ENCODE measurements at places on chromosomes 7 and 10.

DNA sequence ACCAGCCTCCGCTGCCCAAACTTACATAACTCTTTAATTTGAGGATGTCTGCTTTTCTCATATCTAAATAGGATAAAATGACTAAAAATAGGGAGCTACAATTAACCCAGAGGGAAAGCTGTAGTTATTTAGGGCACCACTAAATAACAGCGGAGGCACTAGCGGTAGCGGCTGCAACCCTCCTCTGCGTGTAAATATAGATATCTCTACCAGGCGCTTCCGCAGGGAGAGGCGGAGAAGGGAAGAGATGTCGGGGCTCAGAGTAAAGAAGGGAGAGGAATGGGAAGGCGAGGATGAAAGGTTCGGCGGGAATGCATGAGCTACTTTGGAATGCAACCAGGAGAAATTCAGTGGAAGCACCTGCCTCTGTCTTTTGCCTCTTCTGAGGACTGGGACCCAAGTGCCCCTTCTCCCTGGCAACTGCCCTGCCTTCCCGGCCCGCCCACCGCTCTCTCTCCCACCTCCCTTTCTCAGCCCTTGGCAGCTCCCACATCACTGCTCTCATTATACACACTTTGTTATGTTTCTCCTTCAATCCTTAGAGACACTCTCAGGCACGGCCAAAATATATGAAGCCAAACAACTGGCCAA is 698.3 kb downstream of the PARD3 start:
- no peak for DNase-seq

DNA sequence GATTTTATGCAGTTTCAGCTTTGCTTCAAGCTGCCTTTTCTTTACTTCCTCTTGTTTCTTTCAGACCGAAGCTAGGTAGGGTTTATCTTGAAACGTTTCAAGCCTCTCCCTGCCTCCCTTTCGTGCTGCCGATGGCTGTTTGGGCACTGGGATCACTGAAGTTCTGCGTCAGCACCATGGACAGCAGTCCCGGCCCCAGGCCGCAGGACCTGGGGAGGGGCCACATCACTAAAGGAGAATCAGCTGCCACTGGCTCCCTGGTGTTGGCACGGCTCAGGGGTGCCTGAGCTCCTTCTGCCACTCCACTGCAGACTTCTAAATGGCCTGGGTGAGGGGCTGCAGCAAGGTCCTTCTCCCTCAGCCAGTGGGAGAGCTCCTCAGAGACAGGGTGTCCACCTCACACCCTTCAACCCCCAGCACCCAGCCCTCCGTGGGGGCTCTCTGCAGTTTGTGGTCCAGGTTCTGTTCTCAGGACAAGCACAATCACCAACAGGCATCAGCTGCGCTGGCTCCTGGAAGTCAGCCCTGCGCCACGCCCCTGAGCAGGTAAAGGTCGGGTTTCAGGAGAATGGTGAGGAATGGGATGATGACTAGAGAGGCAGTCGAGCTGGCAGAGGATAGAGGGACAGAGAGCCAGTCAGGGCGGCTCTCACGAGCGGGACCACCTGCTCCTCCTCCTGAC is 387.2 kb downstream of the TCERG1L start:
- peak; percentile 52 for DNase-seq

- DNase-seq = no peak
These were observed 18.3 kb upstream of the RALA start for GRCh38 chr7:39605087-39605486.

DNA sequence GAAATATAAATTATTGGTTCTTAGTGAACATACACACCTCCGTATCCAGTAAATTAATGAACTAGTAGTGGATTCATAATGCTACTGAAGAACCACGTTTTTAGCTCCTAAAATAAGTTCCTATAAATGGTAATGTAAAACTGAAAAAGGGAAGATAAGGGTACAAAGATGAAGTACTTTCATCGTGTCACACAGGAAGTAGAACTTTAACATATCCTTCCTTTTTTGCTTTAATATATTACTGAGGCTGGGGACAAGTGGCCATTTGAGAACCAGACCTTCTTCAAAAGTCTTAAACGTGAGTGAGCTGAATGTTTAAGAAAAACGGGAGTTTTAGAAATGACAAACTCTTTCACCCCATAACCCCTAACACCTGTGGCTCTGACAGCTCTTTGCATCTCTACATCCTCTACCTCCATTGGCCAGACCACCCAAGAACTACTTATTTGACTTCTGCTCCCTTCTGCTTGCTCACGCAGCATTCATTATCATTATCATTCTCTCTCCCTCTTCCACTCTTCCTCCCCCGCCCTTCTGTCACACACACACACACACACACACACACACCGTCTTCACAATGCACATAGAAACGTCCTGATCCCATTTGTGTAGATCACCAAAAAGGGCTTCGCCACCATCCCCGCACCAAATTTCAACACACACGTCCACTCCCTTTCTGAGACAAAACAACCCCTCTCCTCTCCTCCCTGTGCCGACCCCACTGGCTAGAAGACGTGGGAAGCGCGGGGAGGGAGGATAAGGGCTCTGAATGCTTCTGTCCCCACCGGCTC is 677 bp downstream of the SKAP2 start:
- no peak for DNase-seq

GRCh38 chr10:11794566-11794965 is 28.6 kb upstream of the PROSER2 start:
- DNase-seq = no peak

- DNase-seq = no peak
These were observed 42.7 kb downstream of the PAXIP1 start for GRCh38 chr7:154960063-154960790.

DNA sequence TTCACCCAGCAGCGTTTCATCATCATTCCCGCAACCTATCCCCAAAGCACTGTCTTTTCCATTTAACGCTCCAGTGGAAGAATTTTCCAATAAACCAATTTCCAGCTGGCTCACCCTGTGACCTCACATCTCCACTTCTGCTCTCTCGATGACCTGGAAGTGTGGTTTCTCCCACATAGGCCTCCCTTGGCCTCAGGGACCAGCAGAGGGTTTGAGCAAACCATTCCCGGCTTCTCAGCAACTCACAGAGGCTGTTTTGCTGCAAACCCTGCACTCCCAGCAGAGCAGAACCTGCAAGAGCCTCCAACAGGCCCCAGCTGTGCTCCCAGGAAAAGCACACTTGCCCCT is 523.0 kb upstream of the FOXK1 start:
- no peak for DNase-seq

DNA sequence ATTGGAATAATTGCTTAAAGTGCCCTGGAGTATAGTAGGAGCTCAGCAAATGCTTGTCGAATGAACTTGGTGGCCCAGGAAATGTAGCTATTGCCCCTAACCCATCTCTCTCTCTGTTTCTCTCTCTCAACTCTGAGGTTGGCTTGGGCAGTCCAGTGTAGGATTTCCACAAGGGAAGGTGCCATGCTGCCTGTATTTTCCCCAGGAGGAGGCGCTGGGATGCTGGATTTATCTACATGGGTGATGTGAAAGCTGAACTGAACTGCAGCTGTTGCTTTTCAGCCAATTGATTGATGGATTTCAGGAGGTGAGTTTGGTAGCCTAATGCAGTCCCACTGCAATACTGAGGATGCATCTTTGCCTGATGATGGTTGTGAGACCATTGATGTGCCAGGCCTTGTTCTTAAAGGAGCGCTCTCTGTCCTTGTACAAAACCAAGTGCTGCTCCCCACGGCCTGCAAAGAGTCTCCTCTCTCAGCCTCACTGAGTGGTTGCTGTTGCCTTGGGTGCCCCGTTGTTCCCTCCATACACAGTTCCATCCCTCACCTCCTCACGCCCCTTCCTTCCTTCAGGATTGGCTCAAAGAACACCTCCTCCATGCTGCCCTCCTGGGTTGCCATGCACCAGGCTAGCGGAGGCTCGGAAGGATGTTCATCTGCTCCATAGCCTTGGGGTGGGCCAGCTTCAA is 200.6 kb downstream of the GLRX3 start:
- no peak for DNase-seq

DNA sequence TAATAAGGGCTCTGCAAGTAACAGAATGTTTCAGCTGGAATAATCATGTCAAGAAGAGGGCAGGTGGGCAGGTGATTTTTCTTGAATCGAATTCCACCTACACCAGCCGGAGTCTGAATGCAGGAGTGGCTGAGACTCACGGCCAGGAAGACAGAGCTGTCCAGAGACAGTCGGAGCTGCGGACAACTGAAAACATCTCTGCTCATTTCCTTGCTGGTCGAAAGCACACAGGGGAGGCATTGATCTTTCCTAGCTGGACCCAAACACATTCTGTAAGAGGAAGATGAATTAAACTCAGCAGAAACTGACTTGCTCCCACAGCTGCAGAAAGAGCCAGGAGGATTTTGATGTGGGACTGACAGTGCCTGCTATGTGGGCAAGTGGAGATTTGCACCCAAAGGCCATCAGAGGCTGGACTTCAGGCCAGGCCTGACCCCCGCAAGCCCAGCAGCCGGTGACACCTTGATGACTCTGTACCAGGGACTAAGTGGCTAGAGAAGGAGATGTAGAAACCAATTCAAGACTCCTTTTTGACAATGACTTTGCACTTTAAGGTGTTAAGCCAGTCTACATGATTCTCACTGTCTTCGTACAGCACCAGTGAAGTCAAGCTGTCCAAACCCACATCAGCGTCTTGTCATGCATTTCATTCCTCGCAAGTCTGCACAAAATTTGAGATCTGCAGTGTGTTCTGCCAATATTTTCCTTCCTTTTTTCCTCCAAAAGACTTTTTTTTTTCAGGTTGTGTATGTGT is 169.4 kb downstream of the TEX36 start:
- DNase-seq = no peak

- no peak for DNase-seq
These were observed 138.3 kb upstream of the PALS2 start for GRCh38 chr7:24434972-24435371.

GRCh38 chr10:52334595-52334994 is 20.5 kb downstream of the DKK1 start:
- no peak for DNase-seq

DNA sequence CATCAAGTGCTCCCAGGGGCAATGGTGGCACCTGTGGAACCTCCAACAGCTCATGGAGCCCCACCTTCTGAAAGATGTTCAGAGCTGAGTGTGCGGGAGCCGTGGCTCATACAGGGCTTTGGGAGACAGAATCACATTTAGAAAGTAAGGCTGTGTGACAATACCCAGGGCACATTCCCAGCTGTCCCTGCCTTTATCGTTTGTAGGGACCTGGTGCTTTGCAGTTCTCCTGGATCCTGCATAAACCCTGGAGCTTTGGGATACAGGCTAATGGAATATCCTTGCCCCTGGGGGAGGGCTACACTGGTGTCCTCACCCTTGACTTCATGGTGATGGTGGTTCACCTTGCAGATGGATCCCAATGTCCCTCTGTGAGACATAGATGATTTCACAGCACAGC is 134.8 kb upstream of the LAMB4 start:
- DNase-seq = no peak

- no peak for DNase-seq
These were observed 7.4 kb downstream of the IGF2BP3 start for GRCh38 chr7:23462846-23463245.
